Progenitor cell of endocrine pancreas (in vitro differentiated cells): ENCODE measurements at places on chromosomes 7 and 10. TPM values are rescaled to one million over a fixed set of nuclear protein-coding genes. Genes with fewer than 3 reads are reported as not detected.
A peak's percentile ranks its signal among the peaks of the same experiment; 100 is the strongest.

Gene NUTM2E
- total RNA-seq, result 0.36 and 0.40 TPM in 2 replicates

DNA sequence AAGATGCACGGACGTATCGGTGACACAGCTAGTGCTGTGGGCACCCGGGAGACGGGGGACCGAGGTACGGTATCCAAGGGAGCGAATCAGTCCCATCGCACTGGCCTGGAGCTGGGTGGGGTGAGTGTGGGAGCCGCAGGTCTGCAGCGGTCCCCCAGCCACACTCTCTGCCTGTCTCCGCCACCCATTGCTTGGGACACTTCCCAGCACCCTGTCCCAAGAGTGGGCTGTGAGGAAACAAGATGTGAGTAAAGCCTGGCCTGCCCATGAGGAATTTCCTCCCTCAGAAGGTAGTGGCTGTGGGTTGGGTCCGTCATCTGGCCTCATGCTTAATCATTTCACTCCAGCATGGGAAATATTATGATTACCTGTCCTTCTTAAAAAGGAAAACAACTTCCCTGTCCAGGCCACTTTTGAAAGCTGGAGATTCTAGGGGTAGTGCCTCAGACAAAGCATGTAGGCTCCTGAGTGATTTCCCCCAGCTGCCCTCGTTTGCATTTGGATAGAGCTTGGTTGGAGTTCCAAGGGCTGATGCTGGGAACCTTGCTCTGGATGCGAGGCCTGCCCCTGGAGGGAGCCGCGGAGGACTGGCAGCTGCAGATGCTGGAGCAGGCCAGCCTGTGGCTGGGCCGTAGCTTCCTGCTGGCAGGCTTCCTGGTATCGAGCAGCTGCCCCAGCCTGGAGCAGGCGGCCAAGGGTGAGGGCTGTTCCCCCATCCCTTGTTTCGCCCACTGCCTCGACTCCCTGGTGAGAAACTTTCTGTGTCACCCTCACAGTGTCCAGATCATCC is 6.2 kb upstream of the ACTR3C start:
- DNase-seq, result no peak

Gene KIF20B
- 24.2 and 27.0 TPM in 2 replicates for total RNA-seq

- no peak for DNase-seq
Observed at GRCh38 chr10:119176166-119176565, 2.4 kb downstream of the PRDX3 start.

DNA sequence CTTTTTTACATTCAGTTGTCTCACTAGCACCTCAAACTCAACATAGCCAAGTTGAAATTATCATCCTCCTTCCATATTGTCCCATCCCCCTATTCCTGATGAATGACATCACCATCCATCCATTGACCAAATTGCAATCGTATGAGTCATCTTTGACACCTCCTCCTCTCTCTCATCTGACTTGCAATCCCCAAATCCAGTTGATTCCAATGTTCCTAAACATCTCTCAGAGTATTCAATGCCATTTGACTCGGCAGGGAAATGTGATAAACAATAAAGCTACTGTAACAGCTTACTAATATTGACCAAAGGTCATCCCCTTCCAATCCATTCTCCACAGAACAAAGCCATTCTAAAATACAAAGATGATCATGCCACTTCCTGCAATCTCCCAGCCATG is 1047.8 kb downstream of the NRG3 start:
- no peak for DNase-seq

DNA sequence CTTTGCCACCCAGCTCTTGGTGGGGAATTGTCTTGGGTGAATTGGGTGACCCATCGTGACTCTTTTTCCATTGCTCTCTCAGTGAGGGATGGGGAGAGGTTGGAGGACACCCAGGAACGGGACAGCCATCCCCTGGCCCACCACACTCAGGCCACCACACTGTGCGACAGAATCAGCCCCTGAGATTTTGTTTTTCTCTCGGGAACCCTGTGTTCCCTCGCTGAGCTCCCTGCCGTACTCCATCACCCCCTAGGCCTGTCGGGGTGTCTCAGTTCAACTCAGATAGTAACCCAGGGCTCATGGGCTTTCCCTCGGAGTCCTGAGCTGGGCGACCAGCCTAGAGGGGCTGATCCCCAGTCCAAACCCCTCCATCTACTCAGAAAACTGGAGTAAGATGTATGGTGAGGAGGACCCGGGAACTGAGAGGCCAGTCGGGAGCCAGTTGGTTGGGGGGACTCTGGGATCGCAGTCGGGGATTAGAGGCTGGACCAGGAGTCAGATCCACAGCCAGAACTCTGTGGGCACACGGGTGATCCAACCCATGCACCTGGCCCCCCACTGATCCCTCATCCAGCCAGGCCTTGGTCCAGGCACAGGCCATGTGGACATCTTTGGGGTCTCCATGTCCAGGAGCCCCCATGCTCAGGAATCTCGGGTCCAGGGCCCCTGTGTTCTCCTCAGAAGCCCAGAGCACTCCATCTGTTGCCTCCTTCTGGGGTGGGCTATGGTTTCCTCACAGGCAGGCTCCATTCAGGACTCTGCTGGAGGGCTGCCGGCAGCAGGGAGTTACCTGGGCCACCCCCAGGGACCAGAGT is 9.3 kb downstream of the CRYGN start:
- no peak for DNase-seq

DNA sequence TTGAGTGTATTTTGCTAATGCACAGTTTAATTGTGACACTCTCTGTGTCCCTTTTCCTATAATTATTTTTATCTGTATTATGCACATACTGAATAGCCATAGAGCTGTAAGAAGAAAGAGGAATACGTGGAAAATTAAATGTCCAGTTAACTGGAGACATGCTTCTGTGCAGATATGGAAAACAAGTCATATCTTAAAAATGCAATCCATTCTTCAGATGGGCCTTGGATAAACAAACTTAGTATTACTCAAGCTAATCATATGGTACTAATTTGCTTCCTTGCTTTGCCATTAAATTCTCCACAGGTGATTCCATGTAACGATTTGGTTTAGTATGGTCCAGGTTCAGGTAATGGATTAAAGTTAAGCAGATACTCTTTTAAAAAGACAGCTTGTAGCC is 201.2 kb upstream of the CELF2 start:
- DNase-seq, result no peak

GRCh38 chr7:91263384-91264045 is 718 bp upstream of the FZD1 start:
- peak; percentile 21 for DNase-seq

Gene WEE2
- 0.16 and 0.36 TPM in 2 replicates for total RNA-seq

Gene ANKRD1
- 48.1 and 61.8 TPM in 2 replicates for total RNA-seq

GRCh38 chr10:5071411-5072198 is 22.6 kb upstream of the AKR1C3 start:
- no peak for DNase-seq

Gene RSPH10B2
- total RNA-seq, result 2.8 and 3.6 TPM in 2 replicates

DNA sequence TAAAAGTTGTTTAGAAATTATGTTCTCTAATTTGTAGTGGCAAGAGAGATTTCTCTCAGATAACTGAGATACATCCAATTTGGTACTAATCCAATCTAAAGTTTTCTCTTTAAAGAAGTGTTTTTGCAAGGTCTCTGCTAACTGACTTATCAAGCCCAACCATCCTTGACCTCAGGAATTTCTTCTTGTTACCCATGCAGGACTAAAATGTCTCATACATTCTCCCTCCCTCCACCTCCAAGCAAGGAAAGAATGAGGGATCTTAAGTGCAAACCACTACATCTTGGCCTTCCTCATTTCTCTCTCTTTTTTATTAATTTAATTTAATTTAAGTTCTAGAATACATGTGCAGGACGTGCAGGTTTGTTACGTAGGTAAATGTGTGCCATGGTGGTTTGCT is 12.8 kb downstream of the NRAP start:
- DNase-seq, result no peak

Gene BAIAP2L1
- 32.7 and 34.2 TPM in 2 replicates for total RNA-seq

- DNase-seq, result no peak
Observed at GRCh38 chr7:137462847-137463246, 119.3 kb upstream of the PTN start.

DNA sequence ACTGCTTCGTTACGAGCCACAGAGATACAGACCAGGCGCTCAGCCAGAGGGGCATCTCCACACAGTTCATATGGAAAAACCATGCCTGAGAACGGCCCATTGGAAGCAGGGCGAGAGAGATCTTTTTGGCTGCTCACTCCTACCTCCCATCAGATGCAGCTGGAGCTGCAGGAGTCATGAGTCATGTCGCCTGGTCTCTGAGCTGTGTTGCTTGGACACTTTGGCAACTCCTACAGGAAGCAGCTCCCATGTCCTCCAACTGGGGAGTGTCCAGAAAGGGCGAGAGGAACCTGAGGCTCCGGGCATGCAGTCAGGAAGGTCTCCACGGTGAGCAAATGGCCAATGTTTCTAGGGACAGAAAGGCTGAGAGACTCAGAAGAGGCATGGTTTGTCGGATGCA is 24.9 kb downstream of the INSIG1 start:
- DNase-seq, result no peak

DNA sequence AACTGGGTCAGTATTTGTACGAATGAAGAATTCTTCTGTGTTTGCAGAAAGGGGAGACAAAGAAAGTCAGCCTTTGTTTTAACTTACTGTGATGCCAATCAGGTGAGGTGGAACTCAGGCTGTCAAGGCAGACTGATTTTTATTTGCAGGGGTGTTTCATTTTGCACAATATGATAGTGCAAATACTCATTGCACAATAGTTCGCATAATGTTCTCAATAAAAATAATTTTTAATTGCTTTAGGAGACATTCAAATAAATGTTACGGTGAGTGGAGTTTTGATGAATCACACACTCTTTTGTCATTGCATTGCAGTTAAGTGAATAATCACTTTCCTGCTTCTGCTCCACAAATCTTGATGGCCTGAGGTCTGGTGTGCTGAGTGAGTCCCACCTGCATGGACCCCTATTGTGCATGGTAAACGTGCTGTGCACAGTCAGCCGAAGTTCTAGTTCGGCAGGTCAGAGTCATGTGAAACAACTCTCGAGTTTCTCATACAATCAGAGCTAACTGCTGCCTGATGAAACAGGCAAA is 141.3 kb upstream of the FZD8 start:
- no peak for DNase-seq

GRCh38 chr7:14380881-14381280 is 391.4 kb upstream of the ETV1 start:
- no peak for DNase-seq

- no peak for DNase-seq
Observed at GRCh38 chr7:134750083-134751062, 29.1 kb upstream of the CALD1 start.

DNA sequence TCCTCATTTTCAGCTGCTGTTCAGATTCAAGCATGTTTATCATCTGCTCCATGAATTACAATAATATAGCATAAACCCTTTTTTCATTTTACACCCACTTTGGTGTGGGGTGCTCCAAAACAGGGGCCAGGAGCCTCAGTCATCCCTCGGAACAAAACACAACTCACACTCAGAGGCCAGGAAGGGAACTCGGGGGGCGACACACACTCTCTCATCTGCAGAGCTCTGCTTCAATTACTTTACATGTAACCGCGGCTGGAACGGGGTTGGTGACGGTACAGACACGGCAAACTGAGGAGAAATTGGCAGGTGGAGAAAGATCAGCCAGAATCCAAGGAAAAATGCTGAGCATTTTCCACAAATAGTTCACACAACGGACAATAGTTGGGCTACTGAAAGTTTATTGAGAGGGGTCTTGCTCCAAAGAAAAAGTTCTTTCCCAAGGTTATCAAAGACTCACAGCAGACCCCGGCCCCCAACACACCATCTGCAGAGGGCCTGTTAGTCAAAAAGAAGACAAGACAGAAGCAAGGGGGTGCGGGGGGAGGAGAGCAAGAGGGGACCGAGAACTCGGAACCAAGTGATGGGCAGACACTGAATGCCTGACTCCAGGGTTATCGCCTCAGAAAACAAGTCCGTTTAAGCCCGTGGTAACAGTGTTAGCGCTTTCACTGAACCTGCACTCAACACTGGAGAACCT is 20.5 kb downstream of the DIP2C start:
- peak; percentile 6 for DNase-seq

Gene GCK
- total RNA-seq, result 4.9 and 5.9 TPM in 2 replicates

Gene MYH16
- total RNA-seq, result not detected in 2 replicates

- DNase-seq, result no peak
Observed at GRCh38 chr7:127039541-127039940, 213.2 kb downstream of the GRM8 start.

DNA sequence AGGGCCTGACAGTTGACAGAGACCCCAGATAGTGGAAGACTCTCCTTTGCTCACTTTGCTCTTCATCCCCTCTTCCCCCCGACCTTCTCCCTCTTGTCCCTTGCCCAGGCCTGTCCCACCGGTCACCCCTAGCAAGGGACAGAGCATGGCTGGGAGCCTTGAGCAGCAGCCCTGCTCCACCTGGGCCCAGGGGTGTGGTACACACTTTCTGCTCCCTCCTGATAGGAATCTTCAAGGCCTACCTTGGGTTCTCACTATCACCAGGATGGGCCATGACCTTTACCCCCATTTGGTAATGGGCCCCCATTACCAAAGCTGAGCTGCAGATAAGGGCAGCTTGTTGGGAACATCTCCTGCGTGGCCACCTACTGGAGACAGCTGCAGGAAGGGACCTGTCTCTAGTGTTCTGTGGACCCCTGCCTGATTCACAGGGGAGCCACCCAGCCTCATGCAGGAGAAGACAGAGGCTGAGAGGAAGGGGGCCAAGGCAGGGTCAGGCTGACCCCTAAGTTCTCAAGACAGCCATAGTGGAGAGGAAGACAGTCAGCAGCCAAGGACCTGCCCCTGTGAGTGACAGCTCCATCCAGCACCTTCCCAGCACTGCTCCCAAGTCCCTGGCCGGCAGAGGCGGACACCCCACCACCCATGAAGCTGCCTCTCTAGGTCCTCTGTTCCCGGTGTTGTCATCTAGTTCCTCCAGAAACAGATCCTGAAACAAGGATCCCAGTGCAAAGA is 913 bp upstream of the NPC1L1 start:
- no peak for DNase-seq

GRCh38 chr10:97888641-97889262 is 39.1 kb downstream of the GOLGA7B start:
- no peak for DNase-seq

DNA sequence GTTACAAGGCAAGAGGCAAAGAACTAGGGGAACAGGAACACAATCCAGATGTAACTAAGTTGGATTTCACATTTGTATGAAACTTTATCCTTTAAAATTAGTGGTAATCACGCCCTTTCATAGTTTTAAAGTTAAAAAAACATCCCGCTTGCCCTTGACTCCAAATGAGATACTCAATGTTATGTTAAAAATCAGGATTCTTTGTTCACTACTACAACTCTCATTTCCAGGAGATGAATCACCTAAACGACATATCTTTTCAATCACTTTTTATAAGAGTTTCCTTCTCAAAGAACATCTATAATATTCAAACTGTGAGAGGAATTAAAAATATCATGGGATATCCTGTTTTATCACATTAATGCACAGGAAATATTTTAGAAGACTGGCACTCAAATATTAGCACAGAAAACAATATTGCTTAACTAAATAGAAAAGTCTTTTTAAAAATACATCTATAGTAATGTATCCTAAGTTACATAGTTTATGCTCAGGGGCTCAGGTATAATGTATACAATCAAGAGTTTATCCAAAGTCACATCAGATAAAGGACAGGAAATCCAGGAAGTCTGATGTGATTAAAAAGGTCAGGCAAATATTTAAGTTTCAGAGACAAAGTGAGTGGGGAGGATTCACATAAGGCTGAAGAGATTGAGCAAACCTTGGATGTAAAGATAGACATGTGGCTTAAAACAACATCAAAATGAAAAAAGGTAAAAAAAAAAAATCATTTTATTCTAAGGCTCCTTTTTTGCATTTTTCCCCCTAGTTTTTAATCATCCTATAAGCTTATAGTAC is 41.9 kb downstream of the CADPS2 start:
- no peak for DNase-seq

GRCh38 chr7:35254496-35255442 is 869 bp upstream of the TBX20 start:
- DNase-seq, result no peak
